ENCODE measurements at places on chromosomes 3 and 15.
A peak's percentile ranks its signal among the peaks of the same experiment; 100 is the strongest.

- DNase-seq = no peak
Observed at GRCh38 chr3:151620071-151620470, 113.7 kb upstream of the AADACL2 start.

GRCh38 chr3:97793420-97794019 lies 28.3 kb upstream of the CRYBG3 start:
- DNase-seq = peak; percentile 43

- no peak for DNase-seq
Observed at GRCh38 chr3:43162230-43163084, 56.6 kb upstream of the POMGNT2 start.

GRCh38 chr3:98445949-98446406 lies 17.0 kb upstream of the OR5K1 start:
- DNase-seq = no peak

All from SHP77 treated with DMSO at 0.1 percent for 48 hours (cell line).